Activated T-cell treated with anti-CD3 and anti-CD28 coated beads for 1 hour (primary cell): ENCODE measurements at places on chromosomes 4 and X.

DNA sequence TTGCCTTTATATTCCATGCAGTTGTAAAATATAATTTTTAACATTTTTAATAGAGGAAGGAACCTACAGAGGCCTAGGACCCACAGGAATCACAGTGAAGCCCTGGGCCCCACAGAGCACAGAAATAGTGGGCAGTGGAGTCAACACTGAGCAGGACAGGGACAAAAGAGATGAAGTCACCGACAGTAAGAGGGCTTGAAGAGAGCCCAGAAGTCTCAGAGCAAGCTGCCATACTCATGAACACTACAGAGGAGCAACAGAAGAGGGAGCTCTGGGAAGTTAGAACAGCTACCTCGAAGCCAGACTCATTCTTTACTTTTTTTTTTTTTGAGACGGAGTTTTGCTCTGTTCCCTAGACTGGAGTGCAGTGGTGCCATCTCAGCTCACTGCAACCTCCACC, 149.3 kb upstream of the TENM3 start:
- DNase-seq, result no peak

GRCh38 chrX:25279510-25279909, 263.7 kb upstream of the ARX start:
- DNase-seq, result no peak

GRCh38 chr4:143389579-143390195, 53.0 kb downstream of the GAB1 start:
- DNase-seq, result no peak

DNA sequence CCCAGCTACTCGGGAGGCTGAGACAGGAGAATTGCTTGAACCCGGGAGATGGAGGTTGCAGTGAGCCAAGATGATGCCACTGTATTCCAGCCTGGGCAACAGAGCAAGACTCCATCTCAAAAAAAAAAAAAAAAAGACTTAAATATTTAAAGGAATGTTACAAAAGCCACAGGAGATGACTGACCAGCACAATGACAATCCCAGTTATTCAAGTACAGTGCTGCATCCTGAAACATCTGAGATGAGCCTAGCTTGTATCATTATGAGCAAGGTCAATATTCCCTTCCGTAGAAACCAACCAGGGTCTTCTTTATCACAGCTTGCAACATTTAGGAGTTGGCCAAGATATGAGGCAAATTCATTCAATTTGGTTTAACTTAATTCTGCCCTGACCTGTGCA, 38.6 kb downstream of the LNX1 start:
- DNase-seq, result no peak

- DNase-seq, result no peak
Measured at GRCh38 chrX:129759576-129760061, 20.1 kb upstream of the SASH3 start.

DNA sequence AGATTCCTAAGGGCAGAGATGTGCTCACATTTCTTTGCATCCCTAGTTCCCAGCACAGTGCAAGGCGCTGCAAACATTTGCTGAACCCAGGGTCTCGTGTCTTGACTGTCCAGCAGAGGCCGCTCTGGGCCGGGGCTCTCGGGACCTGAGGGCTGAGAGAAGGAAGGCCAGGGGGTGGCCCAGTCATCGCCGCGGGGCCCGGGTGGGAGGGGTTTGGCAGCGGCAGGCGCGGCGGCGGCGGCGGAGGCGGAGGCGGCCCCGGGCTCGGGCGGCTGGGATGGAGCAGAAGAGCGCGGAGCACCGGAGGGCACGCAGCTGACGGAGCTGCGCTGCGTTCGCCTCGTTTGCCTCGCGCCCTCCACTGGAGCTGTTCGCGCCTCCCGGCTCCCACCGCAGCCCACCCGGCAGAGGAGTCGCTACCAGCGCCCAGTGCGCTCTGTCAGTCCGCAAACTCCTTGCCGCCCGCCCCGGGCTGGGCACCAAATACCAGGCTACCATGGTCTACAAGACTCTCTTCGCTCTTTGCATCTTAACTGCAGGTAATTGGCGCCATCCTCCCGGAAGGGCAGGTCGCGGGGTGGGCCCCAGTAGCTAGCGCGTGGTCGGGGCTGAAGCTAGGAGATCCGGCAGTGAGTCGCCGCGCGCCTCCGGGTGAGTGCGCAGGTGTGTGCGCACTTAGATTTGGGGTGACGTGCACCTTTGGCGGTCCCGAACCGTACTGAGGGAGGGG, at the start of gene PARM1:
Gene PARM1, plus strand, starts transcription at position 285 of the 730 bp plus-strand sequence. Its CDS starts 212 bp downstream, at position 497.
- DNase-seq, result no peak

GRCh38 chr4:86441175-86441936, 81.5 kb upstream of the MAPK10 start:
- no peak for DNase-seq

DNA sequence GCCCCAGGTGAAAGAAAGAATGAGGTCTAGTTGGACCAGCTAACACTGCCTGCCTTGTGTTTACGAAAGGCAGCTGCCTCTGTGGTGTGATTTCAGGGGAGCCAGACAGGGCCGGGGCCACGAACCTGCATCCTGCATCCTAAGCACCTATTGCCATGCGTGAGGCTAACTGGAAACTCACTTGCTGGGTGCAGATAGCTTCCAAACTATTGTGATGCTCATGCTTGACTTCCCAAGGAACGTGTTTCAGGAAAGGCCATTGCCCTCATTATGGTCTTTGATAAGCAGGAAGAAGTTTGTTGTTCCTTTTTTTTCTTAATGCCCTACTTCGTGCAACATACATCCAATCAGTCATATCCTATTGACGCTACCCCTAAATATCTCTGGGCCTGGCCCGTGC, 2.3 kb upstream of the IRF2 start:
- DNase-seq, result no peak

- peak; percentile 24 for DNase-seq
Measured at GRCh38 chr4:8409264-8410065, 31.1 kb downstream of the ACOX3 start.

- DNase-seq, result no peak
Measured at GRCh38 chr4:135411251-135411650, 1209.7 kb upstream of the PABPC4L start.

DNA sequence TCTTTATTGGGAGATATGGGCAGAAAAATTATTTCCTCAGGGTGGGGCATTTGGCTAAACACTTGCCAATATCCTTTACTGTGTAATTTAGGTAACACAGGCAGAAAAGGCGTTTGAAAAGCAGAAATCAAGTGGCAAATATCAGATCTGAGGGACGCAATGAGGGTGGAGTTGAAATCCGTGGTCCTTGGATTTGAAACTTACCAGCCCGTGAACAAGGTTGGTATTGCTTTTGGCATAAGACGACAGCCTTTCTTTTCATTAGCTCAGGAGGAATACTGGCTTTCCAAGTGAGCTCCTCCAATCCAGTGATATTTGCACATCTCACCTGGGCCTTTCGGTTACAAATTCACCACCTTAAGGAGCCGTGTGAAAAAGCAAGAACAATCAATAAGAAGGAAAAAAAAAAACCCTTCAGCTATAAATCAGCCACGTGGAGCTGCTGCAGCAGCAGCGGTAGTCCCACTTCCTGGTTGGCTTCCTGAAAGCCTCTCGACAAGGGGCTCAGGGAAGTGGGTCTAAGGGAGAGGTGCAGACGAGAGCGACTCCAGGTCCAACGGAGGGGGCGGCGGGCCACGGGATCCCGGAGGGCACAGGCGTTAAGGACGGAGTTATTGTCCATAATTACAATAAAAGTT, 734 bp upstream of the GALNT7 start:
- no peak for DNase-seq

GRCh38 chrX:50723006-50723405, 91.0 kb downstream of the SHROOM4 start:
- DNase-seq, result no peak

DNA sequence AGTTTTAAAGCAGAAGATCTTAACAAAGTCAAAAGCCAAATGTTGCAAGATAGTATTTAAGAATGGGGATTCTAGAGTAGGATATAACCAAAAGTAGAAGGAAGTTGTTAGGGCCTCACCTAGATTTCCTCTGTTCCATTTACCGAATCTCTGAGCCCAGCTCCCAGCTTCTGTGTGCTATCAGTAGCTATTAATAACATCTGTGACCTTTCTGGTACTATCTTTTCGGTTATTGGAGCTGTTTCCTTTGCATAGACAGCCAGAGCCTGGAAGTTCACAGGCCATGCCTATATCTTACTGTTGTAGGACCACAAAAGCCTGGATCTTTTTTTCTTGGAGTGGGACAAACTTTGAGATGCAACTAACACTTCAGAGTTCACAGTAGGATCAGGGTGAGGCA, 244.2 kb downstream of the PPP1R2C start:
- no peak for DNase-seq

- DNase-seq, result no peak
Measured at GRCh38 chrX:34879886-34880285, 62.7 kb upstream of the FAM47B start.

DNA sequence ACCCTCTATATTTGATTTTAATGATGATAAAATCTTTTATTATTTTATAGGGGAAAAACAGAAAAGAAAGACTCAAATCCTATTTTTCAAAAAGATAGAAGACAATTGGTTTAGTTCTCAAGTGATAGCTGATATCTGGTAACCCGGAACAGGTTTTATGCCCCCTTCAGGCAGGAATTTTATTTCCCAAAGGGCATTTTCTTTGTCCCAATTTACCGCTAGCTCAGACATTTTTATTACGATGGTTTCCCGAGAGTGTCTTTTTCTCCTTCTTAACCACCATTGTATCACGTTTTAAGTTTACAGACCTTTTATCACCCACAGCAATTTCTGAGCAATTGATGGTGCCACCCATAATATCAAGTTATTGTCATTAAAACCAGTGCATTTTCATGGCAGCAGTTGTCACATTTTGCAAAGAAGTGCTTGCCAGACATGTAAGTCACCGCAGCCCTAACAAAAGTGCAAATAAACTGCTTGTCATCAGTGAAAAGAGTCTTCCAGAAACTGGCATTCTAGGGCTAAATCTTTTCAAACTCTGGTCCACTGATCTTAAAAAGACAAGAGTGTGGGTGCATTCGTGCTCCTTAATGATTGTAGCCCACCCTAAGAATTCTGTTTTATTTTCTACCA, 204.8 kb upstream of the VCX start:
- DNase-seq, result no peak

DNA sequence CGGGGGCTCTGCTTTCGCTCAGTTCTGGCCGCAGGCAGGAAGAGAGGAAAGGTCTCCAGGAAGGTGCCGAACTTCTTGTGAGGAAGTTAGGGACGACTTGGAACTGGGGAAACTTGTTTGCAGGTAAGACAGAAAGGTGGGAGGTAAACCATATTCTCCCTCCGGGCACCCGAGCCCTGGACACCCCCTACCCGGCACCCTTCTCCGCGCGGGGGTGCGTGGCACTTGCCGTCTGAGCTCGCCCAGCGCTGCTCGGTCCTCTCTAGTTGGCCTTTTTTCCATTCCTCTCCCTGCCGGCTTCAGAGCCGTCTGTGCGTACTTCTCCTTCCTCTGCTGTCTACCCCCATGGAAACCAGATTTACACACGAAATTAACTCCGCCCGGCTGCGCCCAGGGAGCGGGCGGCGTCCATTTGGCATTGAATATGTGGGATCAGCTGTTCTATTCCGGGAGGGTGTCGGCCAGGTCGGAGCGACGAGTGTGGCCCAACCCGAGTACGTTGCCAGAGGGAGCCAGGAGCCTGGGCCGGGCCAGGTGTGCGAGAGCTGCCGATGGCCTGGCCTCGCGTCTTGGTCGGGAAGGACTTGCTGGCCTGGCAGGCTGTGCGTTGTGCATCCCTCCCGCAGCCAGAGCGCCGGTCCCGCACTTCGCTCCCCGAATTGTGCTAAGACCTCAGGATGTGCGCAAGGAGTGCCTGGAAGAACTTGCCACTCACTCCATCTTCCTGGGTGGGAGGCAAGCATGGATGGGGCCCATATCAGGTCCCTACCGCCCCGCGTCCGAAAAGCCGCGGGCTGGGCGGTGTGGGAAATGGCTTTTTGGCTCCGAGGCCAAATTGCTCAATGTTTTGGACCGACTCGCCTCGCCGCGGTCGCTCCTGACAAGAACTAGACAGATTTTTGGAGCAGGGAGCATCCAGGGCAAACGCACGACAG, 1.7 kb downstream of the PDGFRA start:
- no peak for DNase-seq
